ENCODE measurements at places on chromosomes 4 and X.
A peak's percentile ranks its signal among the peaks of the same experiment; 100 is the strongest.

DNA sequence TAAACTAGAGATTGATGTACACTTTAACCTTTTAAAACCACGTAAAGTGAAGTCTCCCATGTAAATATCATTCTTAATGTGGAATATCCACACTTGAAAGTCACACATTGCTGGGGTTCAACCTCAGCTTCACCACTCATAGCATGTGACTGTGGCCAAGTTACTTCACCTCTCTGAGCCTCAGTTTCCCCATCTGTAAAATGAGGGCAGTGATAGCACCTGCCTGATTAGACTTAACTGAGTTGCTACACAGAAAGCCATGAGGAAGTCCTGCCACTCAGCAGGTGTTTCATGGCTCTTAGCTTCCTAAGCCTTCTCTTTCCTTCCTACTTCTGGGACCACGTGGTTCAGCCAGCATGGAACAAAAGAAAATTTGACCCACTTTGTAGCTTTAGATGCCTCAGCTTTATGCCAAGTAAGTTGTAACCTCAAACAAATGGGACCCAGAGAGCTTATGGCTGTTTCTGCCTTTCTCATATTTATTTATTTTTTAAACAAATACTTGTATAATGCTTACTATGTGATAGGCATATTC, 277.3 kb upstream of the KLF3 start:
- DNase-seq: no peak

GRCh38 chr4:129561886-129562671, 466.1 kb downstream of the C4orf33 start:
- DNase-seq: no peak

DNA sequence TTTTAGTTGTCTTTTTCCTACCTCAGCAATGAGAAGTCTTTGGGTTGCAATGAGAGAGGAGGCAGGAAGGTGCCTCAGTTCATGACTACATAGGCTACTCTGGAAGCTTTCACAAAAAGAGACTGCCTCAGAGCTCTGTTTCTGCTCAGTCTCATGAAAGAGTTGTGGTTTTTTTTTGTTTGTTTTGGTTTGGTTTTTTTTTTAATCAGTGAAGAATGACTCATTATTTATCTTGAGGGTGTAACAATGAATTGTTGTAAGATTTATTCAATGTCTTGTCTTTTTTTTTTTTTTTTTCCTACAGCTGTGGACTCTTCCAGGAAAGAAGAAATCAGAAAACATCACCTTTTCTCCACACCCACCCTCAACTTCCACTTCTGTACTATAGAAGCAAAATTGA, 67.5 kb upstream of the CXCL13 start:
- peak; percentile 19 for DNase-seq

GRCh38 chrX:68415316-68415715, 18.0 kb downstream of the OPHN1 start:
- DNase-seq: peak; percentile 37

DNA sequence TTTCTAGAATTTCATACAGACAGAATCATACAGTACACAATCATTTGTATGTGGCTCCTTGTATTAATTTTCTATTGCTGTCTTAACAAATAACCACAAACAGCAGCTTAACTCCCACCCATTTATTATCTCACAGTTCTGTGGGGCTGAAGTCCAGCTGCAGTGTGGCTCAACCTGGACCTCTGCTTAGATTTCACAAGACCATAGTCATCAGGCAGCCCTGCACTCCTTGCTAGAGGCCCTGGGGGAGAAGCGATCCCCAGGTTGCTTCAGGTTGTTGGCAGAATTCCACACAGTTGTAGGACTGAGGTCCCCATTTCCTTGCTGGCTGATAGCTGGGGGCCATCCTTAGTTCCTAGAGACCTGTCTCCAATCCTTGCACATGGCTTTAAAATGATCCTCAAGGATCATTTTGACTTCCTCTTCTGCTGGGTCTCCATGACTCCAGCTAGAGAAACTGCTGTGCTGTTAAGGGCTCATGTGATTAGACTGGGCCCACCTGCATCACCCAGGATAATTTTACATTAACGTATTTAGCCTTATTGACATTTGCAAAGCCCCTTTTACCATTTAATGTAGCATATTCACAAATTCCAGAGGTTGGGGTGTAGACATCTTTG, 60.9 kb upstream of the SMAD1 start:
- no peak for DNase-seq

- no peak for DNase-seq
Observed at GRCh38 chr4:82614838-82615449, 53.2 kb upstream of the TMEM150C start.

GRCh38 chr4:181825564-181825963, 417.6 kb upstream of the TENM3 start:
- no peak for DNase-seq

DNA sequence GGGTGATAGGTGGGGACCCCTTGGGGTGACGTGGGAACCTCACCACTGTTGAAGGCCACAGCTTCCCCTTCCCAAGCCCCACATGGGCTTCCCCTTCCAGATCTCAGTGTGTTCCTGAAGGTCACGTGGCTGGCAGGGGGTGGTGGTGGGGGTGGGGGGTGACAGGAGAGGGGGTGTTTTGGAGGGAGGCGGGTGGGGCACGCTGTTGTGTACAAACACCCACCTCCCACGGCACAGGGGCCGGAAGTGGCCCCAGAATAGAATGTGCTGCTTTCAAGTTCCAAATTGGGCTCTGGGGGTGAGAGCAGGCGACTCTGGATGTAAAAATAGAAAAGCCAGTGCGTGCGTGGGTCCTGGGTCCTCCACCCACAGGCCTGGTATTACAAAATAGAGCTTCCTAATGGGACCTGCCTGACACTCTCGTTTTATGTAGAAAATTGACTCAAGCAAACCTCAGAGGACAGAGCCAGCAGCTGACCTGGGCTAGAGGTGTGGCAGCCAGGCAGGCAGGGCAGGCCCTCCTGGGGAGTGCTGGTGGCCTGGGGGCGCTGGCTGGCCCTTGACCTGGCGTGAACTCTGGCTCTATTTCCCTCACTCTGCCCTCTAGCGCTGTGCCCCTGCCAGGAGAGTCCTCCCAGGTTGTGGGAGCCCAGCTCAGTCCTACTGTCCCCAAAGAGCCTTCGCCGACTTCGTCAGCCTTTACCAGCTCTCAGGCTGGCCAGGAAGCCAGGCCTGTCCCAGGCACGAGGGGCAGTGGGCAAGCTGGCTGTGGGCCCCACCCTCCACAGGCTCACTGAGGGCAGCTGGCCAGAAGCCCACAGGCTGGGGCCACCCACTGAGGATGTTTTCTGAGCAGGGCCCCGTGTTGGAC, 5.4 kb upstream of the SH3BP2 start:
- no peak for DNase-seq

- DNase-seq: peak; percentile 16
Observed at GRCh38 chrX:108312957-108313356, 125.3 kb downstream of the COL4A6 start.

DNA sequence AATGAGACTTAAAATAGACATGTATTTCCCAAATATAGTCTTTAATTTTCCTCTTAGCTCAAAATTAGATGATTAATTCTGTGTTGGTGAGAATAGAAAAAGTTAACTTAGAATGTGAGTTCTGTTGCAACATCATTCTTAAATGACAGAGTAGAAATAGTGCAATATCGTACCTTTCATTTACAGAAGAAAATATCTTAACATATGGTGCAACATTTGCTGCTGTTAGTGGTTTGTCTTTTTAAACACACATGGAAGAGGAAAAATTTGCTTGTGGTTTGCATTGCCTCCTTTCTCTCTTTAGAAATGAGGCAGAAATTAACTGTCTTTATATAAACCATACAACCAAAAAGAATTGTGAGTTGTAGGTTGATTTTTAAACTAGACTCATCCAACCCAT, 39.3 kb upstream of the FHDC1 start:
- peak; percentile 18 for DNase-seq

- no peak for DNase-seq
Observed at GRCh38 chr4:122412547-122412946, 33.7 kb downstream of the ADAD1 start.

- DNase-seq: no peak
Observed at GRCh38 chr4:7708981-7709380, 230.7 kb downstream of the AFAP1 start.

DNA sequence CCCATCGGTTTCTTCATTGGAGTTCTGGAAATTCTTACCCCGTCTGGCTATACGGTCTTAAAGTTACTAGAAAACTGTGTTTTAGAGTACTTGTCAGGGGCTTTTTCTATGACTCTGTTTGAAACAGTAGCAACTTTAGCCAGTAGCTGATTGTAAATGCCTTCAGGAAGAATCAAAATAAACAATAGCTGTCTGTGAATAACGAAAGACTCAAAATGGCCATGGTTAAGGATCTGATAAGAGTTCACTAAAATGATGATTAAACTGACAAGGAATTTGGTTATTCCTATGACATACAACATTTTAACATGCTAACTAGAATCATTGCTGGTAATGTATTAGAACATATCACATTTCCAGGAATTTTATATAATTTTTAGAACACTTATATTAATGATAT, 191.0 kb downstream of the EVC2 start:
- DNase-seq: no peak
